ENCODE measurements at places on chromosomes 16 and 17.

DNA sequence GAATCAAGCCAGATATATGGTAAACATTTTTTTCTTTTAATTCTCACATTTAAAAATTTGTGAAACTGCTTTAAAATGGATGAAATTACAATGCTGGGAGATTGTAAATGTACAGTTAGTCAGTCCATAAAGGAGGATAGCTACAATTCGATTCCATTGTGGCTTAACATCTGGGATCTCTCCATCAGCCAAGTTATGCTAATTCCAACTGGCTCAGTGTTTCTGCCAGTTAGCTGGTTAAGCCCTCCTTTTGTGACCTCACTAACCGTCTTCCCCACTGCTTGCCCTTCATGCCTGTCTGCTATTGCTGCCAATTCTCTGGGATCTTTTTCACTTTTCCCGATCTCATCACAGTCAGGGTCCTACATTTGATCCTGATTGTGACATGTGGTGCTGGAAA, 1347.6 kb downstream of the CDH11 start:
- no peak for DNase-seq

GRCh38 chr16:56611281-56611833, 3.0 kb downstream of the MT2A start:
- DNase-seq = no peak

DNA sequence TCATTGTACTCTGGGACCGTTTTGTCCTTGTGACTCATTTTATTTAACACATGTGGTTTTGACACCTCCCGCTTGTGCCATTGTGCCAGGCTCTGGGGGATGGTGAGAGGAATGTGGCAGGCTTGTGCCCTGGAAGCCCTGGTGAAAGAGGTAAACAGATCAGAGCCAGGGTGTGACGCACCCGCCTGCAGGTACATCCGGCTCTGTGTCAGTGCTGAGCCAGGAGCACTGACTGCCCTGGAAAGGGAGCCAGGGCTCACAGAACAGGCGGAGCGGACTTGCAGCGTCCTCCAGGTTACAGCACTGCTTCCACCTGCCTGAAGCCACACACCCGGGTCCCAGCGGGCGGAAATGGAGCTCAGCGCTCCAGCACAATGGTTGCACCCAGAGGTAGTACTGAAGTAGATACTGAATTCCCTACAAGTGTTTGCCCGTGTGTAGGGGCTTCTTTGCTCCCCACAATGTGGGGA, 30.6 kb downstream of the CDRT15 start:
- no peak for DNase-seq

DNA sequence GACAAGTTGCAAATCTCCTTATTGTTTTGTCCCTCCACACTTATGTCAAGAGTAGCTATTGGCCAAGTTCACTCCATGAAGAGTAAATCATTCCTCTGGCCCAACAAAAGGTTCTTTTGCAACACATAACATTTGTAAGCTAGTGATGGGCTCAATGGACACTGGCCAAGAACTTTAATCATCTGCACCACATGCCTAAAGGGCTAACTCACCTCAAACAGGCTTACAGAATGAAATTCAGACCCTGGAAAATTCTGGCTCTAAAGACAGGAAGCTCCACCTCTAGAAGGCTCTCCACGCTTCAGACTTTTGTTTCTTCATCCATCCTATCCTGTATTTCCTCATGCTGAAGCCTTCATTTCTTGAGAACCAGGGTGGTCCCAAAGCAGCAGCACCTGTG, 10.9 kb upstream of the ANKFN1 start:
- DNase-seq = no peak

GRCh38 chr16:12271006-12271405, 294.5 kb downstream of the SNX29 start:
- no peak for DNase-seq

- DNase-seq = no peak
These were observed 13.8 kb downstream of the SMIM5 start for GRCh38 chr17:75647061-75647460.

DNA sequence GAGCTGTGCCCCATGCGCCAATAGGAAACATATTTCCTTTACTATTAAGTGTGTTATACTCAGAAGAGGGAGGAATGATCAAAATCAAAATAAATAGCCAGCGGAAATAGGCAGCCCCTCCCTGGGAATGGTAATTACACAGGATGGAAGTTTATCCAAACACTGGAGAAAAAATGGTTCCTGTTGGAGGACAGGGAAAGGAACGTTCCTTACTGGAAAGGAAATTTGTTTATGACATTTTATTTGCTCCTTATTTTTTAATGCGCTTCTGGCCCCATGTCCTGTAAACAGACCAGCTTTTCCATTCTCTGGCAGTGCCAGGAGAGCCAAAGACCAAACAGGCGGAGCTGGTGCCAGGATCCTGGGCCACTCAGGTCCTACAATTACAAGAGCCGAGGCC, 273.7 kb downstream of the SOX9 start:
- no peak for DNase-seq

- no peak for DNase-seq
These were observed 16.0 kb downstream of the SULT1A2 start for GRCh38 chr16:28580726-28581315.

GRCh38 chr17:12089809-12090384, 69.2 kb downstream of the MAP2K4 start:
- DNase-seq = no peak

- DNase-seq = no peak
These were observed 27.5 kb downstream of the OMG start for GRCh38 chr17:31269578-31269983.

DNA sequence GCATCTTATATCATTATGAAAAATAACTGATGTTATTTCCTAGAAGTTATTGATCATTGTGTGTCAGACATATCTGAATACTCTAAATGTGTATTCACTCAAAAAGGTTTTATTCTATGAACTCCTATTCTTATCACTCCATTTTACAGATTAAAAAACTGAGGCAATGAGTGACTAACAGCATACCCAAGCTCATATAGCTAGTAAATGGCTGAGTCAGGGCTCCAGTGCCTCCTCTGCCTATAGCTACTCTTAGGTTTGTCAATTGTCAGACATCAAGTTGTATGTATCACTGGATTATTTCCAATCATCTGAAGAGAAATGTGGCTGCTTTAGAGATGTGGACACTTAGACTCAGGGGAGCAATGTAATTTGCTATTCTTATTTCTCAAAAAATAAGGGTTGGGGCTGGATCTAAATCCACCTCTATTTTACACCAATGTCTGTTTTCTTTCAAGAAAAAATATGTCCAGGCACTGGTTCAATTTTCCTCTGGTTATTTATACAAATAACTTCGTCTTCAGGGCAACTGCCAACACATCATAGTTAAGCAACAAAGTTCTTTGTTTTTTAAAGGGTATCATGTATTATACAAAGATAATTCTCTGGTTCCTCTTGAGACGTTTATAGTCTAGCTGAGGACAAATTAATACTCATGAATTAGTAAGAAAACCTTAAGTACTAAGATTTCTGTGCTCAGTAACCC, 328.9 kb upstream of the MAF start:
- DNase-seq = no peak

DNA sequence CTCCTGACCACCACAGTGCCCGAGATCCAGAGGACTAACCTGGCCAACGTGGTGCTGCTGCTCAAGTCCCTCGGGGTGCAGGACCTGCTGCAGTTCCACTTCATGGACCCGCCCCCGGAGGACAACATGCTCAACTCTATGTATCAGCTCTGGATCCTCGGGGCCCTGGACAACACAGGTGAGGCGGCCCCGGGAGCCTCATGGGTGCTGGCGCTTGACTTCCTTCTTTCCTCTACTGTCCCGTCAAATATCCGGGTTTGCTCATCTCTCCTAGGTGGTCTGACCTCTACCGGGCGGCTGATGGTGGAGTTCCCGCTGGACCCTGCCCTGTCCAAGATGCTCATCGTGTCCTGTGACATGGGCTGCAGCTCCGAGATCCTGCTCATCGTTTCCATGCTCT, 13.7 kb downstream of the DHX38 start:
- DNase-seq = no peak

GRCh38 chr16:30063278-30063892, 2.2 kb upstream of the ALDOA start:
- DNase-seq = no peak

GRCh38 chr16:1834096-1834495, 7.1 kb downstream of the FAHD1 start:
- DNase-seq = no peak

- no peak for DNase-seq
These were observed 60.5 kb upstream of the HS3ST2 start for GRCh38 chr16:22753451-22753850.

DNA sequence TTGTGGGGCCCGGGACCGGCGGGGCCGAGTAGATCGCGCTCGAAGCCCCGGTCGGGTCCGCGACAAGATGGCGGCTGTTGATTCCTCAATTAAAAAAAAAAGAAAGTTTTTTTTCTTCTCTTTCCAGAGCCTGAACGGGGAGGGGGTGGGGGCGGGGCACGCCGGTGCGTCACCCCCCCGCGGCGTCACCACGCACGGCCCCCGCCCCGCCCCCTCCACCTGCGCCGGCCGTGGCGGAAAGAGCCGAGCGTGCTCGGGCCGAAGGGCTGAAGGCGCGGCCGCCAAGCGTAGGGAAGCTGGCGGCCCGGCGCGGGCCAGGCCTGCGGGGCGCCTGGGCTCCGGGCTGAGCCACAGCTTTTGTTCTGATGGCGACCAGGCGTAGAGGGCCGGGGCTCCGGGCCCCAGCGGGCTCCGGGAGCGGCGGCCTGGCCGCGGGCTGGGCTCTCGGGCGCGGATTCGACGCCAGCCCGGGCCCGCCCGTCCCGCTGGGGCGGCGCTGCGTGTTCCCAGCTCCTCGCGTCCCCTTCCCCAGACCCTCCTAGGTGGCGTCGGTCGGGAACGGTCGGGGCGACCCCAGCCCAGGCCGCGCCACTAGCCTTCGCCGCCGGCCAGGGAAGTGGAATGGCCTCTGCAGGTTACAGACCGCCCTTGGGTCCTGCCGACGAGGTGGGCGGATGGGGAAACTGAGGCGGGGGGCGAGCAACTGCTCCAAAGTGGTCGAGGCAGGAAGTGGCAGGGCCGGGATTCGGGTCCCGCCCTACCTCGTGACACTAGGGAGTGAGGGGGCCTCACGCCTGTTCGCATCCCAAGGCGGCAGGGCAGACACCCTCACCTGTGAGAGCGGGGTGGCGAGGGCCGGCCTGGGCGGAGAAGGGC, at the start of gene CREBBP:
TSS of gene CREBBP (minus strand) at position 91 of the 876 bp plus-strand sequence. CDS start 797 bp downstream, outside the sequence.
- DNase-seq = peak; percentile 92

All from GM06990 (cell line).